ENCODE measurements at places on chromosomes 12 and 14. TPM values are rescaled to one million over a fixed set of nuclear protein-coding genes. Genes with fewer than 3 reads are reported as not detected.

Gene ASCL1
- not detected for total RNA-seq

Gene EFS
- not detected for total RNA-seq

GRCh38 chr12:123134271-123134671, 16.6 kb downstream of the PITPNM2 start:
- H3K4me1 ChIP-seq, result peaks cover 41% of the 10 kb centered on the region
- H3K4me3 ChIP-seq, result no peak overlapping the region
- no peak overlapping the region for H3K27ac ChIP-seq

GRCh38 chr12:77189901-77190416, 124.6 kb upstream of the E2F7 start:
- H3K36me3 ChIP-seq, result no peaks in the 10 kb centered on the region
- DNase-seq, result no peak
- no peaks in the 10 kb centered on the region for H3K27me3 ChIP-seq
- no peak overlapping the region for H3K27ac ChIP-seq
- H3K4me1 ChIP-seq, result no peaks in the 10 kb centered on the region

GRCh38 chr14:55592436-55592835, 12.4 kb downstream of the KTN1 start:
- no peak overlapping the region for H3K27ac ChIP-seq
- no peaks in the 10 kb centered on the region for H3K27me3 ChIP-seq

- no peak overlapping the region for H3K27ac ChIP-seq
- no peaks in the 10 kb centered on the region for H3K4me1 ChIP-seq
- H3K36me3 ChIP-seq, result no peaks in the 10 kb centered on the region
- H3K27me3 ChIP-seq, result no peaks in the 10 kb centered on the region
- no peak for DNase-seq
- no peak overlapping the region for H3K4me3 ChIP-seq
Observed at GRCh38 chr12:43883748-43884147, 47.9 kb downstream of the TMEM117 start.

GRCh38 chr12:55705782-55706402, 1.8 kb downstream of the ITGA7 start:
- H3K27ac ChIP-seq, result no peak overlapping the region
- no peak overlapping the region for H3K4me3 ChIP-seq
- peaks cover 34% of the 10 kb centered on the region for H3K27me3 ChIP-seq
- no peaks in the 10 kb centered on the region for H3K36me3 ChIP-seq
- DNase-seq, result no peak

DNA sequence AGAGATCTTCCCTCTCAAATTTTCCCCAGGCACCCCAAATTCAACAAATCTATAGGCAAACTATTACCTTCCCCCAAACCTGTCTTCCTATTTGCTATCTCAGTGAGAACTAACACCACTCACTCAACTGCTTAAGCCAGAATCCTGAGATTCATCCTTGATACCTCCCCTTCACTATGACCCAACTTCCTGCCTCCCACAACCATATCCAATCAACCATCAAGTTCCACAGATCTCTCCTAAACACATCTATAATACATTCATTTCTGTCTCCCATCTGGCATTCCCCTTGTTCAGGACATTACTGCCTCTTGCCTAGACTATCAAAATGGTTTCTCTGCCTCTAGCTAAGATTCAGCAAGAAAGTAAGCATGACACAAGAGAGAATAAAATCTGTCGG, 21.3 kb downstream of the YAF2 start:
- H3K4me1 ChIP-seq, result peaks cover 2% of the 10 kb centered on the region
- no peaks in the 10 kb centered on the region for H3K27me3 ChIP-seq
- no peaks in the 10 kb centered on the region for H3K36me3 ChIP-seq
- DNase-seq, result no peak
- H3K27ac ChIP-seq, result no peak overlapping the region
- no peak overlapping the region for H3K4me3 ChIP-seq

- no peak overlapping the region for H3K27ac ChIP-seq
Observed at GRCh38 chr14:69044965-69045555, 66.0 kb upstream of the ACTN1 start.

DNA sequence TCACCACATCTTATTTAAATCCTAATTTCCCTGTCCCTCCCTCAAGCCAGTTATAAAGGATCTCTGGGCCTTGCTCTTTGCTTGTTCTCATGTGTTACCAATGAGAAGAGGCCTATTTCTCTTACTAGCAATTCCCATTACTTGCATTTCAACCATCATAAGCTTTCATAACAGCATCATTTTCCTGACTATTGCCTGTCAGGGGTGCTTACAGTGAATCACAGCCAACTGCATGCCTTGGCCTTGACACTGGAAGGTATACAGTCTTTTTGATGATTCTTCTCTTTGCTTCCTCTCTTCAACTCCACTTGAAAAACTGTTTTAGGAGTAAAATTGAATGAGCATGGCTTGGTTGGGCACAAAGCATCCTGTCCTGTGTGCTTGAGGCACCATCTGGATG, 127.0 kb downstream of the NPAS3 start:
- no peak overlapping the region for H3K4me3 ChIP-seq
- no peaks in the 10 kb centered on the region for H3K4me1 ChIP-seq
- H3K27me3 ChIP-seq, result no peaks in the 10 kb centered on the region

DNA sequence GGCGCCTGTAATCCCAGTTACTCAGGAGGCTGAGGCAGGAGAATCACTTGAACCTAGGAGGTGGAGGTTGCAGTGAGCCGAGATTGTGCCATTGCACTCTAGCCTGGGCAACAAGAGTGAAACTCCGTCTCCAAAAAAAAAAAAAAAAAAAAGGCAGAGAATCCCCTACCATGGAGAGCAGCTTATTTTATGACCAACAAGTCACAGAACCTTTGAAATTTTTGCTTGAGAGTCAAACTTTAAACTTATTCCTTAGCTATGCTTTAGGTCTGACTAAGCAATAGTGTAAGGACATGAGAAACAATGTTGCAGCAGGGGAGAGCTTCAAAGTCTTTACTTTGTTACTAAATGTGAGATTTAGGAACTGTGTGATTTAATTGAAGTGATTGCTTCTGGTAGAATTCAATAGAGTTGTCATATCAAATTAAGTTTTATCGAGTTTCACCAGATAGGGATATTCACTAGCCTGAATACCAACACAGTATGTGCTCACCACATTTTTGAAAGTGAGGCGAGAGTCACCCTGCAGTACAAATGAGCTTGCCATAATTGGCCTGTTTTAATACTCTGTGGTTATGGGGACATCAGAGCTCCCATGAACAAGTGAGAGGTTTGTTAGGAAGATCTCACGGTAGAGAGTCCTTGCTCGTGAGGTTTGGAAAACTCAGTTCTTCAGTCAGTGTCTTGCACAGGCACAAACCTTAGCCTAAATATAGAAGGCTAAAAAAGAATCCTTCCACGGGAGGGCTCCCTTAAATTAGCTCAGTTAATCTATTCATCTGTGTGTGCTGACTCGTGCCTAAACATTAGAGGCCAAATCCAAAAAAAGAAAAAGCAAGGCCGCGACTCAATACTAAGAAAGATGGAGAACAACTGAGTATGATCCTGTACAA, 108.6 kb downstream of the SAMD4A start:
- peaks cover 26% of the 10 kb centered on the region for H3K4me1 ChIP-seq
- DNase-seq, result no peak

DNA sequence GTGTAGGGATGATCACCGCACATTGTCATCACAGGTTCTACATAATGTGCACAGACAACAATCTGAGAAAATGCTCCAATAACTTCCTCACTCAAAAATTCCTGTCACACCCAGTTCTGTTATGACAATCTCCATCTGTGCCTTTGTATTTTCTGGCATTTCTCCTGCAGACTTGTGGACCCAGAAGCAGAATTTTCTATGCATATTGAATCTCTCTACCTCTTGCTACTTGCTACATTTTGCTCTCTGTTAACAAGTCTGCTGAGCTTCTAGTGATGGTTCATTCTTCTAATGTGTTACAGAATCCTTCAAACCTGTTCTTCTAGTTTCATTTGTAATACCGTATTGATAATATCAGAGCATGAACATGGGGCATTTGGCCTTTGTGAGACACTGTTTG, 127.8 kb upstream of the PTPRQ start:
- no peak for DNase-seq
- no peak overlapping the region for H3K4me3 ChIP-seq
- H3K4me1 ChIP-seq, result no peaks in the 10 kb centered on the region

All from activated CD4-positive, alpha-beta T cell treated with anti-CD3 and anti-CD28 coated beads, Interleukin-2, amount 10 ng/mL, durations not matched to agents 7 days and 5 days (primary cell).